ENCODE measurements at places on chromosomes 16 and 17.
A peak's percentile ranks its signal among the peaks of the same experiment; 100 is the strongest.

DNA sequence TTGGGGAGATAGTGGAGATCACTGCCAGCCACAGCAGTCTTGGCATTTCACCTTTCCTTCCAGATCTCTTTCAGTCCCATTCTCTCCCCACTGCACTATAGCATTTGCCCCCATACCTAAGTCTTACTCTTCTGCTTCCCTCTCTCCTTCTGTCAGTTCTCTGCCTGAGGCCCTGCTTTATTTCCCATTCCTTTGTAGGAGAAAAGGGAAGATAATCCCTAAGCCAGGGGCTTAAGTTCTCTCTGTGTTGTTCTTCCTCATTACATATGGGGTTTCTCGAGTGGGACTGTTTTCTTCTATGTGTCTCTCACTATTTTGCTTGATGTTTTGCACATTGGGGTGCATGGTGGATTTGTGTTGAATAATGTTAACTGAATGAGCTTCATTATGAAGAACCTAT is 6.4 kb downstream of the KDM6B start:
- H3K4me3 ChIP-seq = no peak overlapping the region
- no peak overlapping the region for H3K27ac ChIP-seq
- no peaks in the 10 kb centered on the region for H3K4me1 ChIP-seq
- peaks cover 25% of the 10 kb centered on the region for H3K27me3 ChIP-seq

DNA sequence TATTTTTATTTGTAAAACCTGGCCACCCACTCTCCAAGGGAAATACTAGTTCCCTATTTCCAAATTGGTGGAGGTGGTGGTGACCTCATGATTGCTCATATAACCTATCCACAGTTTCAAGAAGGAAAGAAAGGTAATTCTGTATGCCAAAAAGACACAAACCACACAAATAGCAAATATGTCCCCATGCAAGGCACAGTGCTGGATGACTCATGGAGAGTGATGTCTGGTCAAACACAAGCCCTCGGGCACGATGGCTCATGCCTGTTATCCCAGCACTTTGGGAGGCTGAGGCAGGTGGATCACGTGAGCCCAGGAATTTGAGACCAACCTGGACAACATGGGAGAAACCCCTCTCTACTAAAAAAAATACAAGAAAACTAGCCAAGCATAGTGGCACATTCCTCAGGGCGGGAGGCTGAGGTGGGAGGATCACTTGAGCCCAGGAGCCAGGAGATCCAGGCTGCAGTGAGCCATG is 64.2 kb downstream of the GNA13 start:
- no peaks in the 10 kb centered on the region for H3K27me3 ChIP-seq
- H3K4me3 ChIP-seq = no peak overlapping the region
- H3K36me3 ChIP-seq = no peaks in the 10 kb centered on the region
- no peaks in the 10 kb centered on the region for H3K4me1 ChIP-seq
- no peak overlapping the region for H3K27ac ChIP-seq

- no peak overlapping the region for H3K4me3 ChIP-seq
- no peaks in the 10 kb centered on the region for H3K27me3 ChIP-seq
- H3K27ac ChIP-seq = no peak overlapping the region
- no peak for DNase-seq
Observed at GRCh38 chr17:76688165-76688622, 22.6 kb downstream of the MXRA7 start.

GRCh38 chr17:48351911-48352332 is 78.1 kb downstream of the SKAP1 start:
- no peak for DNase-seq
- H3K27me3 ChIP-seq = no peaks in the 10 kb centered on the region
- no peak overlapping the region for H3K27ac ChIP-seq
- H3K4me1 ChIP-seq = no peaks in the 10 kb centered on the region
- no peak overlapping the region for H3K4me3 ChIP-seq
- no peaks in the 10 kb centered on the region for H3K36me3 ChIP-seq

DNA sequence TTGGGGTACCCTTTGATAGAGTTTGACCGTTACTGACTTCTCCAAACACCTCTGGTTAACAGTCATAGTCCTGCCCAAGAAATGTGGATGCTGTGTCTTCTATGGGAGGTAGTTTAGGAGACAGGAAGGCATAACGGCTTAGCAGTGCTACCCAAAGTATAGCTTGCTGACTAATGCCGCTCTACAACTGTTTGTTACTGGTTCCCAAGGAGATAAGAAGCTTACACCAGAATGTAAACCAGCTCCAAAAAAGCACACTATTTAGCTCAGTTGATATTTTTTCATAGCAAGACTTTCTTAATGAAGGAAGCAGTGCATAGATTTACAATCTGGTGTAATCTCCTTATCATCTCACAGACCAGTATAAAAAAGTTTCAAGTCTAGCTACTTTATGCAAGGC is 95.7 kb downstream of the HS3ST3B1 start:
- no peak overlapping the region for H3K4me3 ChIP-seq
- no peak for DNase-seq
- no peaks in the 10 kb centered on the region for H3K27me3 ChIP-seq
- no peaks in the 10 kb centered on the region for H3K36me3 ChIP-seq
- H3K4me1 ChIP-seq = no peaks in the 10 kb centered on the region
- H3K27ac ChIP-seq = no peak overlapping the region

DNA sequence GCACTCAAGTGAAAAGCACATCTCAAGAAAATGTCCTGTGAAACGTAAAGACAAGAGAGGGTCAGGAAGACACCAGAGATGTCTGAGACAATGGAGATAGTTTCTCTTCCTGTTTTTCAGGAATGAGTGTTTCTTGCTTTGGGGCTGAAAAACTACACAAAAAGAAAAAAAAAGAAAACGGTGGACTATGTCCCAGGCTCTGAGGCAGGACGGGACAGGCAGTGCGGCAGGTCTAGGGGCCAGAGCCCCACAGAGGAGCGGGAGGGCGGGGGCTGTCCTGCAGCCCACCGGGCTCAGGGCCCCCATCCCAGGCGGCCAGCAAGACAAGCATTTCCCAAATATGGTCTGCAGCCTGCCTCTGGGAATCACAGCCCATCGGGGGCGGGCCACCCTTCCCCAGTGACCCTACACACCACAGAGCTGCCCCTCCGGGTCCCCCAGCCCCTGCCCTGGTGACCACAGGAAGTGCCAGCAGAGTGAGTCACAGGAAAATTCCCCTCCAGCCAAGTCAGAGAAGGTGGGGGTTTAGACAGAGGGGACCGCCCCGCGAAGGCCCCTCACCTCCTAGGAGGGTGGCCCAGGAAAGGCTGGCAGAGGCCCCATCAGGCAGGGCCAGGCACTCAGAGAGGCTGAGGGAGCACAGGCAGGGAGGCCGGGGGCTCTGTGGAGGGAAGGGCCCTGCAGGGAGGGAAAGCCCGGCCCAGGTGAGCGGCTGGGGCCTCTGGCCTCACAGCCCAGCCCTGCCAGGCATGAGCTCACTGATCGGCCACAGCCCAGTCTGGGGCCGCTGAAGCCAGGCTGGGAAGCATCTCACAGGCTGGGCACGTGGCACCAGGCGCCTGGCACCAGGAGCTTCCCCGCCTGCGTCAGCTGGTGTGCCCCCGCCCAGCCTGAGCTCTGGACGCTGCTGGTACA is 6.3 kb downstream of the BCAR1 start:
- no peak for DNase-seq
- peaks cover 20% of the 10 kb centered on the region for H3K4me1 ChIP-seq
- peaks cover 21% of the 10 kb centered on the region for H3K36me3 ChIP-seq

- peaks cover 5% of the 10 kb centered on the region for H3K4me1 ChIP-seq
- H3K27ac ChIP-seq = no peak overlapping the region
- H3K36me3 ChIP-seq = no peaks in the 10 kb centered on the region
- DNase-seq = no peak
- H3K4me3 ChIP-seq = no peak overlapping the region
Observed at GRCh38 chr17:28174352-28175046, 132.0 kb downstream of the NLK start.

DNA sequence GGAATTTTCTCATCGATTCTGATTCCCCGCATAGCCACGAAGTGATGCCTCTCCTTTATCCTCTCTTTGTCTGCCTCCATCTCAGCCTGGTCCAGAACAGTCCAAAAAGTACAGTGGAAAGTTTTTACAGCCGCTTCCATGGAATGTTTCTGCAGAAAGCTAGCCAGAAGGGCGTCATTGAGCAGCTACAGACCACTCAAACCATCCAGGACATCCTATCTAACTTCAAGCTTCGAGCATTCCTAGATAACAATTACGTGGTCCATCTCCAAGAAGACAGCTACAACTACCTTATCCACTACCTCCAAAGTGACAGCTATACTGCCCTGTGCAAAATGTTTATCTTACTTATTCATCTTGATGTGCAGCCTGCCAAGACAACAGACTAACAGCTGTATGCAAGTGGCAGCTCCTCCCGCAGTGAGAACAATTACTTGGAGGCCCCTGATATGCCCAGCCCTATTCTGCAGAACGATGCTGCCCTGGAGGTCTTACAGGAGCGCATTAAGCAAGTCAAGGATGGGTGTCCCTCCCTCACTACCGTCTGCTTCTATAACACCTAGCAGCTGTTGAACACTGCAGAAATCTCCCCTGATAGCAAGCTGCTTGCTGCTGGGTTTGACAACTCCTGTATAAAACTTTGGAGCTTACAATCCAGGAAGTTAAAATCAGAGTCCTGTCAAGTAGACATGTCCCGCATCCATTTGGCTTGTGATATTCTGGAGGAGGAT is 38.9 kb downstream of the SLFN12L start:
- no peak overlapping the region for H3K27ac ChIP-seq
- no peak overlapping the region for H3K4me3 ChIP-seq
- H3K4me1 ChIP-seq = peaks cover 1% of the 10 kb centered on the region
- H3K27me3 ChIP-seq = peaks cover 53% of the 10 kb centered on the region
- DNase-seq = no peak

GRCh38 chr17:75843577-75844529 is at the start of gene UNC13D:
UNC13D (minus strand) TSS chr17:75844404; CDS start chr17:75844337, 67 bp downstream.
- H3K36me3 ChIP-seq = peaks cover 19% of the 10 kb centered on the region
- DNase-seq = no peak
- H3K4me3 ChIP-seq = no peak within 1 kb of the TSS

DNA sequence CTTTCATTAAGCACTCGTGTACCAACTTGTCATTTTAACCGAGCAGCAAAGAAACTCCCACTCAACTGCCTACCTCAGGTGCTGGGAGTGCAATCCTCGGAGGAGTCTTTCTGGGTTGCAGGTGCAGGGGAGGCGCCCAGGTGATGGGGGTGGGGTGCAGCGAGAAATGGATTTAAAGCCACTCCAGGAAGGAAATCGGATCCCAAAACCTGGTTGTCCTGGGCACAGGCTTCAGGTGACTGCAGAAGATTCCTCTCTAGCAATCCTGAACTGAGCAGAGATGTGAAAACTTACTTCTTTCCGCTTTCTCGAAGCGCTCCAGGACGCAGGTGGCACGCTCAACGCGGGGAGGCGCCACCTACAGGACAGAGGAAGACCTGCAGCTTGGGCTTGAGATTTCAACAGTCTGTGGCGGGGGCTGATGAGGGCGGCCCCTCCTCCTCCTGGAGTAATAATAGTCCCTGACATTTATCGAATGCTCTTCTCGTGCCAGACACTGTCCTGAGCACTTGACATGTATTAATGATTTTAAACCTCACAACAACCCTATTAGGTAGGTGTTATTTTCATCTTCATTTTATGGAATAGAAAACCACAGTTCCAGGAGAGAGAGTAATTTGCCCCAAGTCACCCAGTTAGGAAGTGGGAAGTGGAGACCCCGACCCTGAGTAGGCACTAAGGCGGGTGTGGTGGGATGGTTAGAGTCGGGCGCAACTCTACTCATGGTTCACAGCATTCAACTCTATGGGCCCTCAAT is 27.2 kb upstream of the SKAP1 start:
- peaks cover 2% of the 10 kb centered on the region for H3K4me1 ChIP-seq
- no peaks in the 10 kb centered on the region for H3K27me3 ChIP-seq
- H3K27ac ChIP-seq = no peak overlapping the region
- H3K4me3 ChIP-seq = peak overlapping the region; percentile 20

GRCh38 chr17:50169121-50169764 is 3.4 kb downstream of the SGCA start:
- no peak for DNase-seq
- no peaks in the 10 kb centered on the region for H3K36me3 ChIP-seq
- 0 out of 2 replicates have a peak, but pooled peaks cover 2% of the 10 kb centered on the region for H3K4me1 ChIP-seq
- H3K4me3 ChIP-seq = no peak overlapping the region
- no peak overlapping the region for H3K27ac ChIP-seq
- no peaks in the 10 kb centered on the region for H3K27me3 ChIP-seq

DNA sequence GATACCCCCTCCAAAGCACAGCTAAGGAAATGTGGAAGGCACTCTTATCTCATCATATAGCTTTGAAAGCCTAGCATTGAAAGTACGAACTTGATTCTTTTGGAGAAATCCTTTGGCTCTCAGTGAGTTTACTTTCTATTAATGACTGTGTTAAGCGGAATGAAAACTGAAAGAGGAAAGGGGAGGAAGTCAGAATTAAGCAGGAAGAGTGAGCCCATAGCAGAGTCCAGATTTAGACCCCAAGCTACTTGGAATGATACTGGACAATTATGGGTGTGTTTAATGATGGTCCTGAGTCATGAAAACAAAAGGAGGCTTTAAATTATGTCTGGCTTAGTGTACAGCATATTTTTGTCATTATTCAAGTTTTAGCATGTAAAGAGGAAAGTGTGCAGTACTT is 42.2 kb downstream of the TENT4B start:
- H3K27ac ChIP-seq = no peak overlapping the region
- no peaks in the 10 kb centered on the region for H3K36me3 ChIP-seq
- DNase-seq = no peak
- no peaks in the 10 kb centered on the region for H3K27me3 ChIP-seq

- DNase-seq = no peak
- no peaks in the 10 kb centered on the region for H3K27me3 ChIP-seq
- no peak overlapping the region for H3K27ac ChIP-seq
- H3K36me3 ChIP-seq = no peaks in the 10 kb centered on the region
- H3K4me3 ChIP-seq = no peak overlapping the region
- H3K4me1 ChIP-seq = no peaks in the 10 kb centered on the region
Observed at GRCh38 chr16:63922560-63922959, 1199.3 kb downstream of the CDH11 start.

- H3K27me3 ChIP-seq = no peaks in the 10 kb centered on the region
- DNase-seq = peak; percentile 50
- H3K36me3 ChIP-seq = no peaks in the 10 kb centered on the region
- H3K27ac ChIP-seq = no peak overlapping the region
- no peak overlapping the region for H3K4me3 ChIP-seq
Observed at GRCh38 chr17:68172461-68172954, 75.3 kb upstream of the AMZ2 start.

- H3K27me3 ChIP-seq = no peaks in the 10 kb centered on the region
- H3K27ac ChIP-seq = no peak overlapping the region
- no peaks in the 10 kb centered on the region for H3K4me1 ChIP-seq
- H3K36me3 ChIP-seq = no peaks in the 10 kb centered on the region
- no peak overlapping the region for H3K4me3 ChIP-seq
Observed at GRCh38 chr17:47066095-47066494, 87.0 kb upstream of the RPRML start.

DNA sequence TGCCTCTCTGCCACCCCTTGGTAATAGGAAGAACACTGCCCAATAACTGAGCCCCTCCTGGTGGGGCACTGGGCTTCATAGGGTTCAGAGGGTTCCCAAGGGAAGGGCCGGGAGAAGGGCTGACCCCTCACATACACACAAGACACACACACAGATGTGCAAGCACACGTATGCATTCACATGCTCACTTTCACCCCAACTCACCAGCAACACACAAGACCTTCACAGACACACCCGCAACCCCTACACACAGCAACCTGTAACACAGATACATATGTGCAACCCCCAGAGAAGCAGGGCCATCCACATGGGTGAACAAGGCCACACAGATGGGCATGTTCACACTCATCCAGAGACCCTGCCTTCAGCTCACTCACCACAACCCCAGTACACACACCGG is 225.1 kb downstream of the ZNF423 start:
- peaks cover 3% of the 10 kb centered on the region for H3K36me3 ChIP-seq
- no peak for DNase-seq
- H3K27me3 ChIP-seq = no peaks in the 10 kb centered on the region
- H3K27ac ChIP-seq = no peak overlapping the region
- no peaks in the 10 kb centered on the region for H3K4me1 ChIP-seq

All from iPS DF 6.9 (cell line).